Occipital lobe (tissue), 3 donors: ENCODE measurements at places on chromosomes 4 and X.
A peak's percentile ranks its signal among the peaks of the same experiment; 100 is the strongest.

DNA sequence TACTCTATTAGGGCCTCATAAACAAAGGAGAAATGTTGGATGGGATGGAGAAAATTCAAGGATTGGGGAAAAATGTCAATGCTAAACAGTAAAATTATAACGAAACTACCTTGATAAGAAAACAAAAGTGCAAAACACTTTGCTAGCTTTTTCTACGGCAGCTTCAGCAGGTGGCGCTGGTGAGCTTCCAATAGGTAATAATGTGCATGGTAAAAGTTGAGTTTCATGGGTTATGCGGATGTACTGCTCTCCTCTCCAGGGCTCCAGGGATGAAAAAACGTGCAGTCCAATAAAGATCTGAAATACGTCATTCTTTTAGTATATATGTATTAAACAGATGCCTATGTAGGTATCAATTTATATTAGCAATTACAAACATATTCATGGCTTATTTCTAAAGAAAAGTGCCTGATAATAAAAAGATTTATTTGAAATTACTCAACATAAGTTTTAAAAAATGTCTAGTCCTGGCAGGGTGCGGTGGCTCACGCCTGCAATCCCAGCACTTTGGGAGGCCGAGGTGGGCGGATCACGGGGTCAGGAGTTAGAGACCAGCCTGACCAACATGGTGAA, 239.6 kb downstream of the GRXCR1 start:
- peak; percentile 7 for DNase-seq

GRCh38 chr4:74874753-74875367, 58.1 kb upstream of the PARM1 start:
- DNase-seq, result peak; percentile 2

GRCh38 chr4:173247321-173247720, 78.7 kb downstream of the GALNT7 start:
- no peak for DNase-seq

- DNase-seq, result no peak
These were observed 16.7 kb upstream of the SOD3 start for GRCh38 chr4:24778464-24779225.
